Left lung (tissue), 14 donors: ENCODE measurements at places on chromosomes 11 and 22. TPM values are rescaled to one million over a fixed set of nuclear protein-coding genes. Genes with fewer than 3 reads are reported as not detected.

CASP5 gene
- 0.13 TPM for polyA plus RNA-seq

IRAG1 gene
- polyA plus RNA-seq = 11.4 TPM

LRRC74B gene
- polyA plus RNA-seq = 1.8 TPM

GRCh38 chr11:99325847-99326246, 305.1 kb downstream of the CNTN5 start:
- no peak for DNase-seq

- no peak for DNase-seq
Measured at GRCh38 chr11:124536520-124536919, 6.9 kb downstream of the OR8B12 start.

DNA sequence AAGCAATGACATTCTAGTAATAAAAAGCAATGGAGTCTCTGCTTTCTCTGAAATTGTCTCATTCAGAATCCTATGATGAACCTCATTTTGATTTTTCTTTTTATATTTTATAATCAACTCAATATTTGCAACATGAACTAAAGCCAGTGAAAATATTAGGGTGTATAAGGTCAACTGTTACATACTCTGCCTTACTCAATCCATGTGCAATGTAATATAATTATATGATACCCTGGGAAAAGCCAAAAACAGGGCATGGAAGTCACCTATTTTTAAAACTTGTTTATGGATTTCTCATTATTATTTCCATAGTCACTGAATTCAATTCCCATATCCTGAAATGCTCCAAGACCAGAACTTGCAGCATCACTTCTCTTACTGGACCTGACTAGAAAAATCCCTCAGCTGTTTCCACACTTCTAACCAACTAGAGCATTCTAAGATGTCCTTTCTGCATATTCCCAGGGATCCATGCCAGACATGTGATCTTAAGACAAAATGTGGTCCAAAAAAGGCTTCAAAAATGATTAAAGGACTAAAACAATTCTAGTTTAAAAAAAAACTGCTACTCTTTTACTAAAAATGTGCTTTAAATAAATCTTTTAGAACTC, 97.3 kb downstream of the GUCY1A2 start:
- peak; percentile 1 for DNase-seq

DNA sequence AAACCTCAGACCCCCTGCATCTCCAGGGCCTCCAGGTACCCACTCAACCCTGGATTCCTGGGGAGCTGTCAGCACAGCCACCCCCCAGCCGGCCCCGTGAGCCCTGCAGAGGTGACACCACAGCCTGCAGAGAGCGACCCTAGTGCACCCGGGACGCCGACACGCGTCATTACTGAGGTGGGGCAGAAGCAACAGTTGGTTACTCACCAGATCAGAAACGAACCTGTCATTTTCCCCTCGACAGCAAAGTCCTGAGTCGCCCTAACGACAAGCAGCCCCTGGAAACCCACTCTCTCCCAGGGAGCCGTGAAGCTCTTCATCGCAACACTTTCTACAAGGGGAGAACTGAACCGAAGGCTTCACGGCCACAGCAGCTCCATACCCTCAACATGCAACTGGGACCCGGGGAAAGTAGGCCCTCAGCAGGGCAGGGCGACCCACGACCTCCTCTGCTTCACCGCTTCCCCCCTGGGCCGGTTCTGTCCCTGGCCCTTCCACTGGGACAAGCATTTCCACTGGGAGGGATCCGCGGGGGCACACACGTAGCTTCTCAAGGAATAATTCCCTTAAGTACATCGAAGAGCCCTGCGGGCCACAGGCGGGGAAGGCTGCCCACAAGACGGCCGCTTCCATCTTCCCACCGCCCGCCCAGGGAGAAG, 1.6 kb downstream of the BRD1 start:
- no peak for DNase-seq

GRCh38 chr11:87141980-87142514, 104.3 kb downstream of the TMEM135 start:
- no peak for DNase-seq

- peak; percentile 45 for DNase-seq
Measured at GRCh38 chr11:12433571-12434324, 56.4 kb downstream of the PARVA start.

DNA sequence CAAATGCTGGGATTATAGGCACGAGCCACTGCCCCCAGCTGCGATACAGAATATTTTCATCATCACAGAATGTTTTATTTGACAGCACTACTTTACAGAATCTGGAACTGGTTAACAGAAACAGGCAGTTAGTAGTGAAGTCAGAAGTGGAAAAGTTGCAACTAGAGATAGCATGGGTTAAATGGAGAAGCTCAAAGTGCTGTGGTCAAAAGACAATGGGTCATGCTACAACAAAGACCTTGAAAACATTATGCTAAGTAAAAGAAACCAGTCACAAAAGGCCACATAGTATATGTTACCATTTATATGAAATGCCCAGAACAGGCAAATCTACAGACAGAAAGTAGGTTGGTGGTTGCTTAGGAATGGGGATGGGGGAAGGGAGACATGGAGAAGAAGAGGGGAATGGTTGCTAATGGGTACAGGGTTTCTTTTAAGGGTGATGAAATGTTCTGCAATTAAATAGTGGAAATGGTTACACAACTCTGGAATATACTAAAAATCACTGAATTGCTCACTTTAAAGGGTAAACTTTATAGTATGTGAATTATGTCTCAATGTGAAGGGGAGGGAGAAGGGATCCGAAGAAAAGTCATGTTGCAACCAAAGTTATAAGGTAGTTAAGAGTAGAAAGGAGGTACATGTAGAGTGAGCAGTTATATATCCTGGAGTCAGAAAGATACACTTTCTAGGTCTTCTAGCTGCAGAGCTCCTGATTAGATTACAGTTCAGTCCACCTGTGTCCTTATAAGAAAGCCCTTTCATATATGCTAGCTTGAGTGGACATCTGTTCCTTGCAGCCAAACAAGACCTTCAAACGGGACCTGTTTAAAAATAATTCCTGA, 46.3 kb upstream of the RAPSN start:
- no peak for DNase-seq

- DNase-seq = no peak
Measured at GRCh38 chr22:44139773-44140172, 41.0 kb upstream of the PARVG start.

DNA sequence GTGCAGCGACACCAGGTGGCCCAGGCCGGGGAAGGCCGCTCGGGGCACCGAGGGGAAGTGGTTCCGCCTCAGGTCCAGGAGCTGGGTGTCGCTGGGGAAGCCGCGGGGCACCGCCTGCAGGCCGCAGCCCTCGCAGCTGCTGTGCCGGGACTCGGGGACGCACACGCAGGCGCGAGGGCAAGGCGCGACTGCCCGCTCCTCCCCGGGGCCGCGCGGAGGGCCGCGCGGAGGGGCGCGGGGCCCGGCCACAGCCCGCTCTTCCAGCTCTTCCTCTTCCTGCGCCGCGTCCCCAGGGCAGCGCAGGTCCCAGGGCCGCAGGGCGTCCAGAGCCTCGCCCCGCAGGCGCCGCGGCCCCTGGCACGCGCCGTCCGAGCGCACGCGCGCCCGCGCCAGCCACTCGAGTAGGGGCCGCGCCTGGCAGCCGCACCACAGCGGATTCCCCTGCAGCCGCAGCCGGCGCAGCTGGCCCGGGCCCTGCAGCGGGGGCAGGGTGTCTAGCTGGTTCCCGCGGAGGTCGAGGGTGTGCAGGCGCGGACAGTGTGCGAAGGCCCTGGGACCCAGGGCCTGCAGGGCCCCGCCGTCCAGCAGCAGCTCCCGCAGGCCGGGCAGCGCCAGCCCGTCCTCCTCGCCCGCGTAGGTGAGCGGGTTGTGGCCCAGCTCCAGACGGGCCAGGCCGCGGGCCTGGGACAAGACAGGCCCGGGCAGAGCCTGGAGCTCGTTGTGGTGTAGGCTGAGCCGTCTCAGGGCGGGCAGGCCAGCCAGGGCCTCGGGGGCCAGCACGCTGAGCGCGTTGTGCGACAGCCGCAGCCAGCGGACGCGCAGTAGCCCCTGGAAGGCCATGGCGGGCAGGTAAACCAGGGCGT, 2.8 kb downstream of the CHADL start:
- DNase-seq = peak; percentile 86

DNA sequence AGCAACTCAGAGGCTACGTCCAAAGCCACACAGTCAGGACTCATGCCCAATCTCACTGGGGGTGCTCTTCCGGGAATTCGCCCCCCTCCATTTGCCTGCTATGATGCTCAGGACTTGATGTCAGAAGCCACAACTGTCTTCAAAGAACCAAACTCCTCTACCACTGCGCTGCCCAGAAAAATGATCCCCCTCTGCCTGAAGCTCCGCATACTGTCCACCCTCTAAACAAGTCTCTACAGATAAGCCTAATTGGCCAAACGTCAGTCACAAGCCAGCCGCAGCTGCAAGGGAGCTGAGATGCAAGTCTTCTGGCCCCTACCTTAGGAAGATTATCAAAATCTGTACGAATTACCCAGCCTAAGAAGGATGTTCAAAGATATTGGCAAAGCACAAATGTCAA, 294.6 kb downstream of the BUD13 start:
- no peak for DNase-seq

DNA sequence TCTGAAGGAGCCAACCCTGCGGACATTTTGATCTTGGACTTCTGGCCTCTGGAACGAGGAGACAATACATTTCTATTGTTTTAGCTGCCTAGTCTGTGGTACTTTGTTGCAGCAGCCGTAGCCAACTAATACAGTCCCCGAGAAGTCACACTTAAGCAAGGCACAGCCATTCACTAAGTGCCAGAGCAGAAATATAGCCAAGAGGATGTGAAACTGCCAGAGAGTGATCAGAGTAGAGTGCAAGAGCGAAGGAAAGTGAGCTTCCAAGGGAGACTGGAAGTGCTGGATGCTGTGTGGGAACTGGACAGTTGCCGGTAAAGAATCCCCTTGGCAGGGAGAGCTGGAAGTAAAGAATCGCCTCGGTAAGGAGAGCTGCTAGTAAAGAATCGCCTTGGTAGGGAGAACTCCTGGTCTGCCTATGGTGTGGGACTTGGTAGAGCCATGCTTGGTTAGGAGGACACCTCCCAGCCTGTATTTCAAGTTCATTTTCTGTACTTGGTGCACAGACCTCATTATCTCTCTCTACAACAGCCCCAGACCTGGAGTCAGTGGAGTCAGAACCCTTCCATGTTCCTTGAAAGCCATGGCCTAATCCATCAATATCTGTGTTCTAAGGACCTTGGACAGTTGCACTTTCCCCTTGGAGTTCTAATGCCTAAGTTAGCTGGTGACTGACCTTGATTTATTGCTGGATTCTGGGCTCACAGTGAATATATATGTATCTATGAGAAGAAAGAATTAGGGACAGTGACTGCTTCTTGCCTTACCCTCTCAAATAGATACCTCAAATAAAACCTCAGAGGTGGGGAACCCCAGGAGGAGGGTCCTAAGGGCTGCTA, 162.1 kb downstream of the LDLRAD3 start:
- no peak for DNase-seq

GRCh38 chr11:95794086-95794485, 3.8 kb downstream of the CEP57 start:
- no peak for DNase-seq

- DNase-seq = no peak
Measured at GRCh38 chr11:84465040-84465439, 1162.1 kb downstream of the DLG2 start.

- peak; percentile 45 for DNase-seq
Measured at GRCh38 chr11:102831489-102832440, 11.6 kb downstream of the MMP3 start.

GRCh38 chr11:108223348-108224149, 682 bp downstream of the ATM start:
- no peak for DNase-seq

DNA sequence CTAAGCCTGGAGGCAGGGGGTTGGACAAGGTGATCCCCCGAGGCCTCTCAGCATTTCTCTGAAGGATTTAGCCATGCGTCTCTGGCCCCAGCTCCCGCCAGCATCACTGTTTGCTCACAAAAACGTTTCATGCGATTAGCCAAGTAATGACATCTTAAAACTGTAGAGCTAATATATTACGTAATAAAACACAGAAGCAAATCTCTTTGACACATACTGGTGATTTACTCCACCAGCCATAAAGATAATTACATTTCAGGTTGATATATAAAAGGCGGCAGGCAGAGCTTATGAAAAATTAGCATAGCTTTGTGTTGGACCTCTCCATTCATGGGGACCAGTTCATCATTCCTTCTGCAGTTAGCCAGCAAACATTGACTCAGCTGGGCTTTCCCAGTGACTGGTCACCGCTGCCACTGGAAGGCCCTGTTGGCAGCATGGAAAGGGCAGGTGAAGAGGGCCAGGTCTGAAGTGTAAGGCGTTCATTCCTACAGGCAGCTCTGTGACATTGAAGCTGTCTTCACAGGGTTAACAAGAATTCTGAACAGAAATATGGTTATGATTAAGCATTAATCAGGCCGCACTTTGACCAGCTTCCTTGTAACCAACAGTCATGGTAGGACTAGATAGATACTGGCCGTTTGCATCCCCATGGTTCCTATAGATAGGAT, 150.3 kb downstream of the NECTIN1 start:
- no peak for DNase-seq

DNA sequence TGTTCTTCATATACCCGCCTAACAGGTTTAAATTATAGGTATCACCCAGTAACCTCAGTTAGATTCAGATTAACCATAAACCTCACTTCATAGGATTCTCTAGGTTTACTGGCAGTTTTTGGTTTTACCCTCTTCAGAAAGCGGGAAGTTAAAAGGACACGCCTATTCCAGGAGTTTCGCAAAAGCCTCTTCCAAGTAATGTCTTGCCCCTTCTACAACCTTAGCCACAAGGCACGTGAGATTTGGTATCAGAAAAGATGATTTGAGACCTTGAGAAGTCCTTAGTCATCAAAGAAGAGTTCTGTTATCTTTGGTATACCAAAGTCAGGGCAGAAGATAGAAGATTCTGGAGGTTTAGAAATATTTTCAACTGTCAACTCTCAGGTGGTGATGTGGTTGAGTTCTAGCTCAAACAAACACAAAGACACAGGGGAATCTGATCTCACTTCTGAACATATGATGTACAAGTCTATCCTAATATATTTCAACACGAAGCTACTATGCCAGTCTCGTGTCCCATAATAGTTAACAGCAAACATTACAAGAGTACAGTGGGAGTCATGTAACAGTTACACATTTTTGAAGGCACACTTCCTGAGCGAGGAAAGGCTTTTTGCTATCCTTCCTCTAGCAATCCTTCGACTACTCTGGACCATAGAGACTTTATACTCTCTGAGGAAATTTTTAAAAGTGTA, 103.5 kb downstream of the USP35 start:
- no peak for DNase-seq

DNA sequence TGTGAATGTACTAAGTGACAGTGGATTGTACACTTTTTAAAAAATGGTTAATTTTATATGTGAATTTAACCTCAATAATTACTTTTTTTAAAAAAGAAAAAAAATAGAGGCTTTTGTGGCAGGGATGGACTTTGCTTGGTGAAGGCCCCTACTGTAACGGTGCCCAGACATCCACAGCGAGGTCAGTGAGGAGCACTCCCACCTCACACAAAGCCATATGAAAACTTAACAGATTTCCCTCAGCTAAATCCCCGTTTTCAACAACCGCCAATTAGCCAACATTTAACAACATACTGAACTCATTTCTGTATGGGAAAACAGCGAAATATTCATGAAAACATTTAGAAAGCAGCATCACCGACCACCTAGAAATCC, 642 bp upstream of the C11orf58 start:
- DNase-seq = no peak

- DNase-seq = no peak
Measured at GRCh38 chr11:74755395-74755995, 6.8 kb downstream of the RNF169 start.
